DMS153 (cell line): ENCODE measurements at places on chromosomes 3 and 15.

GRCh38 chr3:197561926-197562325 lies 6.2 kb upstream of the BDH1 start:
- DNase-seq, result no peak

DNA sequence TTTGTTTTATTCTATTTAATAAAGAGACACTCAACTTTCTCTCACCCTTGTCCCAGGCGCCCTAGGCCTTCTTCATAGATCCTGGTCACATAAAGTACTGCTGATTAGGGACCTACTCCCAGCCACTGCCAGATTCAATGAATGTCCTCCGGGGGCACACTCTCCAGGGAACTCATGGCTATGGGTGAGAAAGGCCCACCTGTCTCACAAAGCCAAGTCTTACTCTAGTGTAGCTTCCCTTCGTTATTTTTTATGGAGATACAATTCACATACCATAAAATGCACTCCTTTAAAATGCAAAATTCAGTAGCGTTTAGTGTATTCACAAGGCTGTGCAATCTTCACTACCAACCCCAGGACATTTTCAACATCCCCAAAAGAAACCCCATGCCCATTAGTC lies 87.8 kb downstream of the ADCY5 start:
- DNase-seq, result no peak

GRCh38 chr15:39407116-39407515 lies 173.8 kb upstream of the THBS1 start:
- DNase-seq, result no peak

DNA sequence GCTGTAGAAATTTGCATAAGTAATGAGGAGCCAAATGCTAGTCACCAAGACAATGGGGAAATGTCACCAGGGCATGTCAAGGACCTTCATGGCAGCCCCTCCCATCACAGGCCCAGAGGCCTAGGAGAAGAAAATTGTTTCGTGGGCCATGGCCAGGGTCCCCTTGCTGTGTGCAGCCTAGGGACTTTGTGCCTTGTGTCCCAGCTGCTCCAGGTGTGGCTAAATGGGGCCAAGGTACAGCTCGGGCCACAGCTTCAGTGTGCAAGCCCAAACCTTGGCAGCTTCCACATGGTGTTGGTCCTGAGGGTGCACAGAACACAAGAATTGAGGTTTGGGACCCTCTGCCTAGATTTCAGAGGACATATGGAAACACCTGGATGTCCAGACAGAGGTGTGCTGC lies 208.8 kb upstream of the TBC1D5 start:
- DNase-seq, result no peak

GRCh38 chr3:50182533-50183099 lies 8.8 kb upstream of the GNAT1 start:
- no peak for DNase-seq

GRCh38 chr3:57060089-57060821 lies at the start of gene SPATA12:
Gene SPATA12, plus strand, starts transcription at chr3:57060664. Its CDS starts 13,031 bp downstream, at chr3:57073695.
- peak; percentile 41 for DNase-seq

- no peak for DNase-seq
These were observed 53.8 kb downstream of the CACNA2D3 start for GRCh38 chr3:54176106-54176505.

DNA sequence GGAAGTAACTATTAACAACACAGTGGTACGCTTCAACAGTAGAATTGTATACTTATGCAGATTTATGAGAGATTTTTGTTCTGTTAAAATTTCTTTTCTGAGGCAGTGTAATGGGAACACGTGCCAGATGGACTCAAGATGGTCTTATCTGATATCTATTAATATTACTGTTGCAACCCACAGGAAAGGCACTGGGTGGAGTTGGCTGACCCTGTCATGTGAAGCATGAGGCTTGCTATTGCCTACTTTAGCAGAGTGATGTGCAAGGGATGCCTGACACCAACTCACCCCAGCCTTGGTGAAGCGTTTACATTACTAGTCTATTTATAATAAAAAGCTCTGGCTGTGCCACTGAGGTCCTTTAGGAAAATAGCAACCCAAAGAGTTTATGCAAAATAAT lies 19.8 kb upstream of the ARNT2 start:
- no peak for DNase-seq

GRCh38 chr3:190746531-190746930 lies 116.0 kb downstream of the GMNC start:
- DNase-seq, result no peak

GRCh38 chr3:48847053-48847503 lies 596 bp downstream of the PRKAR2A start:
- peak; percentile 14 for DNase-seq

DNA sequence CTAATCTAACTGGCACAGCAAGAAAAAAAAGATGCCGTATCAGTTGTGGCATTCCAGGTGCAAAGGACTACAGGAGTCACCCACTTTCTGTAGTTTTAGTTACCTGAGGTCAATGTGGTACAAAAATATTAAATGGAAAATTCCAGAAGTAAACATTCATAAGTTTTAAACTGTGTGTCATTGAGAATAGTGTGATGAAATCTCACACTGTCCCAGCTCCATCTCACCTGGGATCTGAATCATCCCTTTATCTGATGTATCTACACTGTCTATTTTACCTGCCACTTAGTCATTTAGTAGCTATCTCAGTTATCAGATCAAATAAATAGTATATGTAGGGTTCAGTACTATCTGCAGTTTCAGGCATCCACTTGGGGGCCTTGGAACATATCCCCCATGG lies 26.7 kb downstream of the GBE1 start:
- no peak for DNase-seq

GRCh38 chr3:144294659-144295538 lies 323.3 kb downstream of the DIPK2A start:
- DNase-seq, result no peak

- no peak for DNase-seq
These were observed 636.4 kb downstream of the OTOL1 start for GRCh38 chr3:162132981-162133380.
